Cardiac septum (tissue), 1 donor: ENCODE measurements at places on chromosomes 12 and 14. TPM values are rescaled to one million over a fixed set of nuclear protein-coding genes. Genes with fewer than 3 reads are reported as not detected.

The PZP gene
- total RNA-seq: 0.46 TPM

The STAC3 gene
- total RNA-seq: 0.94 TPM

- no peak for DNase-seq
Observed at GRCh38 chr12:132926415-132926833, 29.7 kb downstream of the ZNF605 start.

- no peak for DNase-seq
Observed at GRCh38 chr12:27934276-27934675, 38.3 kb downstream of the PTHLH start.

- peak; percentile 82 for DNase-seq
Observed at GRCh38 chr14:102508774-102509745, 516 bp downstream of the ANKRD9 start.

The ZNF385A gene
- total RNA-seq: 4.8 TPM

GRCh38 chr14:24565766-24566165, 10.3 kb downstream of the CTSG start:
- DNase-seq: no peak

- no peak for DNase-seq
Observed at GRCh38 chr12:19055589-19055988, 73.9 kb upstream of the PLEKHA5 start.
